Right atrium auricular region (tissue), 2 donors: ENCODE measurements at places on chromosomes 11 and 22. TPM values are rescaled to one million over a fixed set of nuclear protein-coding genes. Genes with fewer than 3 reads are reported as not detected.

GRCh38 chr11:111749646-111750045 is 16.5 kb downstream of the PPP2R1B start:
- no peak for DNase-seq

- DNase-seq = no peak
Measured at GRCh38 chr11:12413141-12414052, 36.0 kb downstream of the PARVA start.

Gene NFAM1
- 3.5 TPM for total RNA-seq

GRCh38 chr22:22604326-22605073 is 39.9 kb upstream of the GGTLC2 start:
- no peak for DNase-seq
